ENCODE measurements at places on chromosomes 2 and 18.

DNA sequence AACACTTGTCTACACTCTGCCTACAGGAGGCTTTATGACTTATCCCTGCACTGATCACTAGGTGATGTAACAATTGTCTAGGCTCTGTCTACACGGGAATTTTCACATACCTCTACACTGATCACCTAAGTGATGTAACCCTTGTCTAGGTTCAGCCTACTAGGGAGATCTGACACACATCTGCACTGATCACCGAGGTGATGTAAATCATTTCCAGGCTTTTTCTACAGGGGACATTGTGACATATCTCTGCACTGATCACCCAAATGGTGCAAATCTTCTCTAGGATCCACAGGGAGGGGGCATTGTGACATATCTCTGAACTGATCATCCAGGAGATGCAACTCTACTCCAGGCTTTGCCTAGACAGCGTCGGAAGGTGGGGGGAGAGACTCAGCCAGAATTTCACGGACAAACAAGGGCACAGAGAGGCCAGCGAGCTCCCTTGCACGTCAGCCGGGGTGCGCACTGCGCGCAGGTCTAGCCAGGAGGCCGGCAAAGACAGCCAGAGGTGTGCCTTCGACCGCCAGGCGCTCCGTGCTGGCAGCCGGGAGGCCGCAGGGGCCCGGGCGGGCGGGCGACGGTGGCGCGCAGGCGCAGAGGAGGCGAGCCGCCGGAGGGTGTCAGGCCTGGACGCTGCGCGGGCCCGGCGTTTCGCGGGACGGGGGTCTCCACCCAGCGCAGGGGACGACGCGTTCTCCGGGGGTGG is 46.9 kb upstream of the USP14 start:
- peak; percentile 65 for DNase-seq

GRCh38 chr18:29449424-29449823 is 1272.5 kb upstream of the CDH2 start:
- DNase-seq = no peak

DNA sequence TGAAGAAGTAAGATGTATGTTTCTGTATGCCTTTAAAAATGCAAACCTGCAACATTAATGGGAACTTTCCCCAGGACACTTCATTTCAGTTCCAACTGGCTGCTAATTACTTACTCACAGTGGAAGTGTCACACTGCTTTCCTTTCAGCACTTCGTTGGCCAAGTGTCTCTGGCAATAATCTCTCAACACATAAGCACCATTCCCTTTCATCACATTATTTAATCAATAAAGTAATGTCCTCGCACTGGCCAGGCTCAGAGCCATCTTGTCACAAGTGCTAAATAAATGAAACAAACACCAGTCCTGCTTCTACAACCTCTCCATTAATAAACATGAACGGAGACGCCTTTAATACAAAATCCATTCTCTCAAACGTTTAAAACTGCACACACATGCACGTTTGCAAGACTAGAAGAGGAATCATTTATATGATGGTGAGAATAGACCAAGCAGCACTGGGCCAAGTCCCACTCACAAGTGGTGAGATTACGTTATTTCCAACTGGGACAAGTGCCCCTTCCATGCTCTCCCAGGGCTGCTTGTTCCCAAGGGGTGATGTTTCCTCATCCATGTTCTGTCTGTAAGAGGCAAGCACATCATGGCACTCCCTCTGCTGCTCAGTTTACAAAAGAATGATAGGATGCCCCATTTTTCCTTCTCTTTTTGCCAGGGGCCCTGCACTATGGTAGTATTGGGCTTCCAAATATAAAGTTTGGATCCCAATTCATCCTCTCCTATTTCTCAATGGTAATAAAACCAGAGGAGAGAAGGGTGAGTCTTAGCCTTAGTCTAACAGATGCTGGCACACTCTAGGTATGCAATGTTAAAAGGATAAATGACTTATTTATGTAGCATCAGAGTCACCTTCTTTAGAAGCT is 56.8 kb upstream of the ETAA1 start:
- DNase-seq = no peak

- no peak for DNase-seq
These were observed 16.0 kb downstream of the YPEL5 start for GRCh38 chr2:30162806-30163205.

DNA sequence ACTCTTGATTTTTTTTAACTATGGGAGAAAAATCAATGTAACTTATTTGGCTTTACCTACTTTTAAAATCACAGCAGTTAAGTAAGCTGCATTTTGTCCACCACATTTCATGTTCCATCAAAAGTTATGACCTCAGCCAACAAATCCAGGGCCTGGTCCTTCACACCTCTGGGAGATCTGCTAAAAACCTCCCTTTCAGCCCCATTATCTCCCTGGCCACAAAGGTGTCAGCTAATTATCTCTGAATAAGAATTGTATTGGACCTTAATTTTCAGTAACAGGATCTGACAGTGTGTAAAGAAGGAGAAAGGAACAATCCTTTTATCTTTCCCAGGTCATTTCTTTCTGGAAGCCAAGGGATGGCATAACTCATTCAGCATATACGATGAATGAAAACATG is 359.3 kb downstream of the TMEM182 start:
- no peak for DNase-seq

GRCh38 chr18:8045160-8045883 is 478.2 kb downstream of the PTPRM start:
- no peak for DNase-seq

GRCh38 chr2:150487537-150488429 is at the start of gene RND3:
RND3 (minus strand) TSS chr2:150487667; CDS start chr2:150487417, 250 bp downstream.
- peak; percentile 31 for DNase-seq

GRCh38 chr18:9435041-9435440 is 40.3 kb upstream of the RALBP1 start:
- DNase-seq = no peak

DNA sequence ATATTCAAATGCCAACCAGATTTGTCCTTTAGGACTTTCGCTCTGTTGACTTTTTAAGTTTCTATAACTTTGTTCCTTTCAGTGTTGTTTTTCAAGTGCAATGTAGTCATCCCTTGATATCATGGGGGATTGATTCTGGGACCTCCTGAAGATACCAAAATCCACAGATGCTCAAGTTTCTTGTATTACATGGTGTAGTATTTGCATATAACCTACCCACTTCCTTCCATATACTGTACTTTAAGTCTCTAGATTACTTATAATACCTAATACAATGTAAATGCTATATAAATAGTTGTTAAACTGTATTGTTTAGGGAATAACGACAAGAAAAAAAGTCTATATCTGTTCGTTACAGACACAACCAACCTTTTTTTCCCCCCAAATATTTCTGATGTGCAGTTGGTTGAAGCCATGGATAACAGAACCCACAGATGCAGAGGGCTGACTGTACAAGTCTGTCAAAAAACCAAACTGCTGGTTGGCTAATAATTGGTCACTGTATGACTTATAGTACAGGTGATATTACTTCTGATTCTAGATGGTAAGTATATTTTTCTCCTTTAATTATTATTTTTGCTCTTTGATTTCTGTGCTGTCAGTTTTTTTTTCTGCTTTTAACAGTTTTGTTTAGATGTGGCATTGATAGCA is 201.7 kb upstream of the STON1 start:
- no peak for DNase-seq

- no peak for DNase-seq
These were observed 66.0 kb upstream of the HDAC4 start for GRCh38 chr2:239466755-239467271.

GRCh38 chr2:16459606-16460005 is 206.0 kb downstream of the CYRIA start:
- no peak for DNase-seq

- peak; percentile 48 for DNase-seq
These were observed 1.3 kb upstream of the DPYSL5 start for GRCh38 chr2:26846334-26847306.

- no peak for DNase-seq
These were observed 22.1 kb upstream of the PTPN2 start for GRCh38 chr18:12906119-12906518.

- DNase-seq = no peak
These were observed 84.9 kb downstream of the MAPK4 start for GRCh38 chr18:50644807-50645206.

GRCh38 chr18:35572644-35573043 is 8.9 kb upstream of the GALNT1 start:
- DNase-seq = no peak

GRCh38 chr2:85954590-85955458 is 66.0 kb upstream of the ST3GAL5 start:
- DNase-seq = no peak

DNA sequence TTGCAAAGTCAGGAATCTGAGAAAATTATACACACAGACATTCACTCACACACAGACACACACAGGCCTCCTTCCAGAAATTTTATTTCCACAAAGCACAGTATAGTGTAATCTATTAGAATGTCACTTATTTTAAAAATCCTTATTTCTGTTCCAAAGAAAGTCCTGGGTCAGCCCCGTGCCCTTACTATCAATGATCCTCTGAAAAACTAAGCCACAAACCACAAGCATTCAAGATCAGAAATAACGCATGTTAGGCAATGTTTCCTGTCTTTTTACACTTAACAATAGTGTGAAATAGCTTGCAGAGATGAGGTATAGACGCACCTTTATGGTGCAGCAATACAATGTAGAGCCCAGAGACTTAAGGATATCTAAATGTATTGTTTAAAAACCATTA is 25.8 kb downstream of the TBC1D8 start:
- no peak for DNase-seq

- no peak for DNase-seq
These were observed 368.7 kb downstream of the CDH19 start for GRCh38 chr18:66235206-66235605.

GRCh38 chr2:9991221-9991620 is 39.7 kb downstream of the GRHL1 start:
- no peak for DNase-seq

- DNase-seq = peak; percentile 16
These were observed 4.1 kb upstream of the ITPRIPL1 start for GRCh38 chr2:96320728-96321622.

GRCh38 chr18:2522112-2522511 is 49.2 kb downstream of the METTL4 start:
- DNase-seq = no peak

DNA sequence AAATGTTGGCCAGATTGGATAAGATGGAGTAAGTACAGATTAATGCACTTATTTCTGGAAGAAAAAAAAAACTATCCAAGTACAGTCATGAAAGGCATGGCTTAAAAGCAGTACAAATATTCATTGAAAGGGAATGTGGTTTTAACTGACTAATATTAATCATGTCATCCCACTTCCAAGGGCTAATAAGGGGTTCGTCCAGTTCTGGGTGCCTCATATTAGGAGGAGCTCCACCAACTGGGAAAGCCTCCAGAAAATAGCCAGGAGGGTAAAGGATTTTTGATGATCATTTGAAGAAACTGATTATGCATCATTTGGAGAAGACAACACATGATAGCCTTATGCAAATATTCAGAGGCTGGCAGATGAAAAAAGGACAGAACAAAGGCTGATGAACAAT is 115.2 kb upstream of the ARL5A start:
- DNase-seq = no peak

- DNase-seq = no peak
These were observed 83.5 kb downstream of the DNAH7 start for GRCh38 chr2:195984923-195985726.

GRCh38 chr18:62979176-62979575 is 263.8 kb downstream of the PHLPP1 start:
- DNase-seq = no peak

DNA sequence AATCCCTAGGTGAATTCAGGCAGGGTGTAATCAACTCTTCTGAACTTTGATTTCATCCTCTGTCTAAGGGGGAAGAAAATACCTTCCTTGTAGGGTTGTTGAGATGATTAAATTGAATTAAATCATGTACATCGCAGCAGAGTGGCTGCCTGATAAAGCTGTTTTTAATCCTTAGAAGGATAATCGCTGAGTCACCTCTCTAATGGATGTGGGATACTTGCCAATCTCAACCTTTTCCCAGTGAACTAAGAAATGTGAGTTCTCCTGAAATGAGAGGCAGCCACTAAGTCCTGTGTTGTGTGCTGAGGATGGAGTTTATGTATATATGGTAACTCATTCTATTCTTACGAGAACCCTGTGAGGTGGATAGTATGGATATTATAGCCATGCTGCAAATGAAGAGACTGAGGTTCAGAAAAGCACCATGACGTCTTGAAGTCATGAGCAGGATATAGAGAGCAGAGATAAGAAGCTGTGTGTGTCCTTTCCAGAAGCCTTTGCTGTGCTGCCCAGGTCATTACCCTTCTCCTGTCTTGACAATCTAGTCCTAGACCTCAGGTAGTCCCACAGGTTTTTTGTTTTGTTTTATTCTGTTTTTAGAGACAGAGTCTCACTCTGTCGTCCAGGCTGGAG is 93.3 kb downstream of the HNRNPLL start:
- no peak for DNase-seq

- DNase-seq = no peak
These were observed 400.6 kb upstream of the CHST9 start for GRCh38 chr18:27585602-27586173.

DNA sequence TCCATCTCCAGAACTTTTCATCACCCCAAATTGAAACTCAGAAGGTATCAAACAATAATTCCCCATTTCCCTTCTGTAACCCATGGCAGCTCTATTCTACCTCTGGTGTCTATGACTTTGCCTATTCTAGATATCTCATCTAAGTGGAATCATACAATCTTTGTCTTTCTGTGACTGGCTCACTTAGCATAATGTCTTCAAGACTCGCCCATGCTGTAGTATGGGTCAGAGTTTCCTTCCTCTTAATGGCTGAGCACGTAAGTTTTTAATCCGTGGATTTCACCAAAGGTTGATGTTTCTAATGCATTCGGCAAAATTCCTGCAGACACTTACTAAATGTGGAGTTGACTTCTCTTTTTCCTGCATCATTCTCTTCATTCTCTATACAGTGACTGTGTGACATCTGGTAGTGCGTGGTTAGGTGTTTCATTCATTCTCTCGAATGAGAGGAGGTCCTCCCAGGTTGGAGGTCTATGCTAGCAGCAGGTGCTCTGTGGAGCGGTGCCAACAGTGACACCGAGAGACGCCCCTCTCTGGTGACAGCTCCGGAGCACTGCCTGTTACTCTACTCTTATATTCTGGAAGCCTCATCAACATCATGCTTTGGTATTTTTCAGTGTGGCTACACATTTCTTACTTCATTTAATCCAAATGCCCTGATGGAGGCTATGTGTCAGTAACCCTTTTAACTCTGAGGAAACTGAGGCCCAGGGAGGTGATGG is 50.1 kb downstream of the ATOH8 start:
- DNase-seq = no peak

- DNase-seq = no peak
These were observed 25.9 kb downstream of the GKN2 start for GRCh38 chr2:68926796-68927195.

GRCh38 chr2:18903750-18904149 is 314.4 kb upstream of the NT5C1B start:
- no peak for DNase-seq

DNA sequence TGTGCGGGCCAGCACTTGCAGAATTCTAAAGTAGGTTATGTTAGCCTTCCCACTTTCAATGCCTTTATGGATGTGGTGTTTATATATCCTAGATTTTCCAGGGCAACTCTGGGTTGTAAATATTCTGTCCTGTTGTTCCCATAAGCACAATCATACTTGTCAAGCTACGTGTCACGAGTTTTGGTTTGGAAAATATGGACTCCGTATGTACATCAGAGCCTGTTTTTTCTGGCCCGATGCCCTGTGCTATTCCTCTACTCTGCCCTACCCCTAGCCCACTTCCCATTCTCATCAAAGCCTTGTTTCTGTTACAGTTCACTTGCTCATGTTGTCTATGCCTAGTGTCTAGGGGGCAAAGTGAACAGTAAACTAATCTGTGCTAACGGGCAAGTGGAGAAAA is 27.0 kb upstream of the ZEB2 start:
- no peak for DNase-seq

All from stimulated activated CD4-positive, alpha-beta T cell treated with anti-CD3 and anti-CD28 coated beads, Interleukin-4, amount 100 ng/mL, for 4 hours (primary cell).